Colonic mucosa (tissue), 4 donors: ENCODE measurements at places on chromosomes 11 and 22. TPM values are rescaled to one million over a fixed set of nuclear protein-coding genes. Genes with fewer than 3 reads are reported as not detected.

TSPAN32 gene
- total RNA-seq = 0.62 TPM

CRYBA4 gene
- 0.47 TPM for total RNA-seq

PLA2G3 gene
- total RNA-seq = 0.88 TPM

OR5AS1 gene
- total RNA-seq = not detected

SAA4 gene
- 0.86 TPM for total RNA-seq

RTN4RL2 gene
- total RNA-seq = 0.54 TPM
